ENCODE measurements at places on chromosomes 12 and 14. TPM values are rescaled to one million over a fixed set of nuclear protein-coding genes. Genes with fewer than 3 reads are reported as not detected.
A peak's percentile ranks its signal among the peaks of the same experiment; 100 is the strongest.

The AKAP3 gene
- total RNA-seq, result 3.8 TPM

The PLEKHG7 gene
- not detected for total RNA-seq

The SLC8A3 gene
- 0.11 TPM for total RNA-seq

The IL22 gene
- not detected for total RNA-seq

The TMEM63C gene
- total RNA-seq, result 1.4 TPM

The PDZRN4 gene
- total RNA-seq, result not detected

The KRT79 gene
- not detected for total RNA-seq

GRCh38 chr12:67645601-67646000, 2.9 kb upstream of the DYRK2 start:
- no peak for DNase-seq

- DNase-seq, result no peak
Observed at GRCh38 chr14:59103396-59103795, 85.1 kb upstream of the DAAM1 start.

- peak; percentile 53 for DNase-seq
Observed at GRCh38 chr12:93572712-93573551, 457 bp downstream of the SOCS2 start.

GRCh38 chr14:50497351-50497750, 35.0 kb downstream of the MAP4K5 start:
- no peak for DNase-seq

DNA sequence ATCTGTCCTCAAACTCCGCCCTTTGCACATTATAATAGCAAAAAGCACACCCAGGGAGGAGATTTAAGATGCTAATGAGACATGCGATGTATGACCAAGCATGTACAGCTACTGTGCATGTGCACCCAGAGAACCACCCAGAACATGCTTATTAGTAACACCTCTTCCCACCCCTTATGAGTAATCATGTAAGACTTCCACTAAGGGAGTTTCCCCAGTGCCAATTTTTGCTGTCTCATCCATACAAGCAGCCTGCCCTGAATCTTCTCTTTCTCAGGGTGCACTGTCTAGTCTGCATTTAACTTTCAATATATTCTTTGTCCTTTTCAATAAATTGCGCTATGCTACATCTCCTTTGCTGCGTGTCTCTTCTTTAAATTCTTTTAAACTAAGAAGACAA, 830.0 kb upstream of the NOVA1 start:
- DNase-seq, result no peak

- no peak for DNase-seq
Observed at GRCh38 chr14:106876711-106877110, 1350.3 kb downstream of the TMEM121 start.

GRCh38 chr14:80419345-80419744, 208.0 kb upstream of the DIO2 start:
- DNase-seq, result no peak

- DNase-seq, result no peak
Observed at GRCh38 chr14:89933002-89933401, 21.5 kb downstream of the EFCAB11 start.

- DNase-seq, result no peak
Observed at GRCh38 chr12:88132392-88132791, 9.5 kb downstream of the CEP290 start.

DNA sequence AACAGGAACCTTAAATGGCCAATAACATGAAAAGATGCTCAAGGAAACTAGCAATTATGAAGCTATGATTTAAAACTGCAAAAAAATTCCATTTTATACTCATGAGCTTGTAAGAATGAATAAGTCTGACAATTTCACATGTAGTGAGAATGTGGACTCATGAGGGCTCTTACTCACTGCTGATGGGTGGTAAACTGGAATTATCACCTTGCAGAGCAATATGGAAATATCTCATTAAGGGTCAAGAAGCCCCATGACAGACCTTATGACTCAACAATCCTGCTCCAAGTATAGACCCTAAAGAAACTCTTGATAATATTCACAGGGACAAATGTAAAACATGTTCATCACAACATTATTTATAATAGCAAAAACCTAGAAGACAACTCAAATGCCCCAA, 23.5 kb upstream of the SMAGP start:
- no peak for DNase-seq

DNA sequence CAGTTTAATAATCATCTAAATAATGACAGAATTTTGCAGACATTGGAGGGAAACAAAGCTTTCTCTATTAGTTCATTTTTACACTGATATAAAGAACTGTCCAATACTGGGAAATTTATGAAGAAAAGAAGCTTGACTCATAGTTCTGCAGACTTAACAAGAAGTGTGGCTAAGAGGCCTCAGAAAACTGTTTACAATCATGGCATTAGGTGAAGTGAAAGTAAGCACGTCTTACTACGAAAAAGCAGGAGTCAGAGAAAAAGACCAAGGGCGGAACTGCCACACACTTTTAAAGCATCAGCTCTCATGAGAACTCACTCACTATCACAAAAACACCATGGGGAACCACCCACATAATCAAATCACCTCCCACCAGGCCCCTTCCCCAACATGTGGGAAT, 804.4 kb downstream of the FLRT2 start:
- DNase-seq, result no peak

DNA sequence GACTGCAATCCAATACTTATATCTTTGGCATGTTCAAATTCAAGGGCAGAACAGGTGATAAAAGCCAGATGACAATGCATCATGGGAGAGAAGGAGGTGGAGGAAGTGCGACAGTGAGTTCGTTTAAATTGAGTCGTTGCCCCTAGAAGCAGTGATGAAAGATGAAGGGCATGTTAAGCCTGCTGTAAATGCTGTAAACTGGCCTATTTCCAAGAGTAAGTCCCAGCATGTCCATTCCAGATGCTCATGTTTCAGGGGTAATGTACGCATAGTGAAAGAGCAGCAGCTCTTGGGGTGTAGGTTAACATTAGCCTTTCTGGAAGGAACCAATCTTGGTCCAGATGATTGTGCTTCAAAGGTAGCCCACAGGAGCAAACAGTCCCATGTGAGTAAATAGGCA, 97.1 kb downstream of the C2CD5 start:
- no peak for DNase-seq

- no peak for DNase-seq
Observed at GRCh38 chr14:81653626-81654025, 120.0 kb upstream of the SEL1L start.

- DNase-seq, result no peak
Observed at GRCh38 chr12:66119229-66119869, 11.2 kb downstream of the LLPH start.

DNA sequence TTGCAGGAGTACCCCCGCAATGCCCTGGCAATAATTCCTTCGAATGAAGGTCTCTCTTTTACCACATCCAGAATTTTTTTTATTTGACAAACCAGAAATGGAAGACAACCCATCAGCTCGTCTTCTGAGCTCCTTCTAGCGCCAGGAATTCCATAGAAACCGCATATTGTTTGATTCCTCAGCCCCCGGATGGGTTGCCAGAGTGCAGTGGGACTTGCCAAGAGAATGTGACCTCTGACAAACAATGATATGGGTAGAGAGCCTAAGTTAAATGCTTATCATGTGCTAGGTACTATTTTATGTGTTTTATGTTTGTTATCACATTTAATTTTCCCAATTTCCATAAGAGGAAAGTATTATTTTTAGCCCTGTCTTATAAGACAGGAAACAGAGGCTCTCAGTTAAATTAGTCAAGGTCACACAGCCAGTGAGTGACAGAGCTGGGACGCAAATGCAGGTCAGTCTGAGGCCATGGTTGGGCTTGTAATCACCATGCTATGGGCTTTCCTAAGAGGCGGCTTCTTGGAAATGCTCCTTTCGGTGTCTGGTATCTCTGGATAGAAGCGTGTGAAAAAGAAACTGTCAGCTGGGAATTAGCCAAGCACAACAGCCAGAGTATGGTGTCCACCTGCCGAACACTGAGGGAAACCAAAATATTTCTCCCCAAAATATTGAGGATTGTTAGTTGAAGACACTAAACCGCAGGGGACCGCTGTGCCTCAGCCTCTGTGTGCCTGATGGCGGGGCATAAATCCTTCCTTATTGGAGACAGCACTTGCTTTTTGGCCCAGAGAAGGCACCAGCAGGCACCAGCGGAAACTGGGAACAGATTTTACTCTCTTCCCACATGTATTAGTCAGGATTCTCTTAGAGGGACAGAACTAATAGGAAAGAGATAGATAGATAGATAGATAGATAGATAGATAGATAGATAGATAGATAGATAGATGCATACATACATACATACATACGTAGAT, 29.4 kb upstream of the ETFBKMT start:
- DNase-seq, result no peak

All from activated naive CD8-positive, alpha-beta T cell treated with anti-CD3 and anti-CD28 coated beads, Interleukin-2, amount 10 ng/mL, durations not matched to agents 7 days and 5 days (primary cell).